ENCODE measurements at places on chromosomes 1 and 21. TPM values are rescaled to one million over a fixed set of nuclear protein-coding genes. Genes with fewer than 3 reads are reported as not detected.

The DNALI1 gene
- total RNA-seq, result not detected

The MANEAL gene
- total RNA-seq, result 21.6 TPM

The TMEM125 gene
- total RNA-seq, result not detected

The GBP1 gene
- total RNA-seq, result 12.9 TPM

The GIPC2 gene
- total RNA-seq, result not detected

The KRTAP19-1 gene
- total RNA-seq, result not detected

The CYP4A11 gene
- total RNA-seq, result not detected

GRCh38 chr1:15944308-15945010 is 31.4 kb downstream of the ZBTB17 start:
- DNase-seq, result no peak

DNA sequence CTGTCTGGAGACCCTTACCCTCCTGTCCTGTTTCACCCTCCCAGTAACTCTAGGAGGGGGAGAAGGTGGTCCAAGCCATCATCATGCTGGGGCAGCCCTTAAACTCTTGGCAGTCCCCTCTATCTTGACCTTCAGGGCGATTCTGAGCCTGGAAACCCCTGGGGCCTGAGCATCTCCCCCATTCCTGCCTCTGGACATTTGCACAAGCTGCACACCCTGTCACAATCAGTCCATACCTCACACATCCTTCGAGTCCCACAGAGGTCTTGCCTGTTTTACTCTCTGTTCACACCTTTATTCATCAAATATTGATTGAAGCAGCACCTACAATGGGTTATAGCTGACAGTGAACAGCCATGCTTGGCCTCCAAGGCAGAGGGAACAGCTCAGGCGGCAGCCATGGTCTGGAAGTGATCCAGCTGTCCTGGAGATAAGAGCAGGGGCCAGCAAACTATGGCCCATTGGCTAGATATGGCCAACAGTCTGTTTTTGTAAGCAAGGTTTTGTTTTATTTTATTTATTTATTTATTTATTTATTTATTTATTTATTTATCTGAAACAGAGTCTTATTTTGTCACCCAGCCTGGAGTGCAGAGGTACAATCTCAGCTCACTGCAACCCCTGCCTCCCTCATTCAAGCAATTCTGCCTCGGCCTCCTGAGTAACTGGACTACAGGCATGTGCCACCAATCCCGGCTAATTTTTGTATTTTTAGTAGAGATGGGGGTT is 7.1 kb upstream of the FAM131C start:
- no peak for DNase-seq

DNA sequence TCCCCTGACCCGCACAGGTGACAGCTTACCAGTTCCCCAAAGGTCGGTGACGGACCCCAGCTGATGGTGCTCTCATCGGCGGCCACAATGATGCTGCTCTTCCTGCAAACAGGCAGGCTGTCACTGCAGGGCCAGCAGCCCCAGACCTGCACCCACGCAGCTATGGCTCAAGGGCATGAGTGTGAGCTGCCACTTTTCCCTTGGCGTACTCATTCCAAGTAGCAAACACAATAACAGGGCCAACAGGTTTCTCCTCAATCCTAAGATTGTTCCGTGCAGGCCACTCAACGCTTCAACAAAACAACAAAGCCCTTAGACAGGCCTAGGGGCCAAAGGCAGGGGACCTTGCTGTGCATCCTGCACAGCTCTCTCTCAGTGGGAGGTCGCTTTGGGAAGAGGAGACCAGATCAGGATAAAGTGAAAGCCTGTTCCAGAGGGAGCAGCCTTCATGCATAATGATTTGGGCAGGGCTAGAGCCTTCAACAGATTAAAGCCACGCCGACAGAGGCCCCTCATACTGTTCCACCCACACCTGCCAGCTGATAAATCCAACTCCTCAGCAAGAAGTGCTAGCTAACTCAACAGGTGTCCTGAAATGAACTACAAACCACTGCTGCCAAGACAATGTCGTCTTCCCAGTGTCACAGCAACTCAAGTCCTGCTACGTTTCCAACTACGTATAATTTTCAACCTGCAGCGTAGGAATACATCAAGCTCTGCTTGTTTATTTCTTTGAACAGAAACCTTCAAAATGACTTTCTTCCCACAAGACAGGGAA is 27.2 kb downstream of the RCC2 start:
- DNase-seq, result no peak

DNA sequence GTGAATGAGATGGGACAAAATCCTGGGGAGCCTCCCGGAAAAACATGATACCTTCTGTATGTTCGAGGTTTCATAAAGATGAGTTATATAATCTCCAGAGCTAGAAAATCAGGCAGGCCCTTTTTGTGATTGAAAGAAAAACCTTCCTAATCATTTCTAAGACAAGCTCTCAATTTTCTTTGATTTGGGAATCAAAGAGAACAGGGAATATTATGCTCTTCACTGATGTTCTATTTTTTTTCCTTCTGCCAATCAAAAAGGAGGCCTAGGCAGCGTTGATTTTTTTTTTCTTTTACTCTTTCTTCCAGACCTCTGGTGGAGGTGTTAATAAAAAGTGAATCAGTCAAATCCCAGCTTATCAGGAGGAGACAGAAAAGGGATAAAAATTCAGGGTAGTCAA is 34.5 kb downstream of the DIRAS3 start:
- peak; percentile 24 for DNase-seq

Measured in HT1080 (cell line).